Posterior vena cava (tissue), 2 donors: ENCODE measurements at places on chromosomes 11 and 22.

DNA sequence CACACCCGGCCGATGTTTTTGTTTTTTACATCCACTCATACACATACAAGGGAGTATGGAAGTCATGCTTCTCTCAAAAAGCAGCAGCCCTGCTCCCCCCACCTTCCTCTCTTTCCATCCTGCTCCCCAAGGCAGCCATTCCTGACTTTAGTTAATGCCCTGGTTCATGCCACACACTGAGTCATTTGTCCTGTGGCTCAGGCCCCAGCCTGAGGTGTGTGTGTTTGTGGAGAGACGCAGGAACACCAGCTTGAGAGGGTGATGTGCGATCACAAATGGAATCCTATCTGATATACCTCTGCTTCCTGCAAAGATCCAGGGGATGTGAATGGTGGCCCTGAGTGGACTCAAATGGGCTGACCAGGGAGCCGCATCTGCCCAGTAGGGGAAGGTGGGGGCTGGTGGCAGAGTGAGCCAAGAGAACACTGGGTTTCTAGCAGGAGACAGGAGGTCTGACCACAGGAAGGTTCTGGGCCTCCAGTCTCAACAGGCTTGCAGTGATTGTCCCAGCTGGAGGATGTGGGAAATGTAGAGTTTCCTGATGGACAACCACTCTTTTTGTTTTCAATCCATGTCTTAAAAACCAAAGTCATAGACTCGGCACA, 86.7 kb downstream of the OSBP2 start:
- no peak for DNase-seq

- no peak for DNase-seq
These were observed 438.2 kb downstream of the BUD13 start for GRCh38 chr11:116334596-116334995.

GRCh38 chr11:113365895-113366294, 21.7 kb upstream of the ANKK1 start:
- no peak for DNase-seq

- DNase-seq = no peak
These were observed 139.5 kb upstream of the CADM1 start for GRCh38 chr11:115643549-115644270.

- no peak for DNase-seq
These were observed 13.2 kb downstream of the NAA40 start for GRCh38 chr11:63951779-63952536.

DNA sequence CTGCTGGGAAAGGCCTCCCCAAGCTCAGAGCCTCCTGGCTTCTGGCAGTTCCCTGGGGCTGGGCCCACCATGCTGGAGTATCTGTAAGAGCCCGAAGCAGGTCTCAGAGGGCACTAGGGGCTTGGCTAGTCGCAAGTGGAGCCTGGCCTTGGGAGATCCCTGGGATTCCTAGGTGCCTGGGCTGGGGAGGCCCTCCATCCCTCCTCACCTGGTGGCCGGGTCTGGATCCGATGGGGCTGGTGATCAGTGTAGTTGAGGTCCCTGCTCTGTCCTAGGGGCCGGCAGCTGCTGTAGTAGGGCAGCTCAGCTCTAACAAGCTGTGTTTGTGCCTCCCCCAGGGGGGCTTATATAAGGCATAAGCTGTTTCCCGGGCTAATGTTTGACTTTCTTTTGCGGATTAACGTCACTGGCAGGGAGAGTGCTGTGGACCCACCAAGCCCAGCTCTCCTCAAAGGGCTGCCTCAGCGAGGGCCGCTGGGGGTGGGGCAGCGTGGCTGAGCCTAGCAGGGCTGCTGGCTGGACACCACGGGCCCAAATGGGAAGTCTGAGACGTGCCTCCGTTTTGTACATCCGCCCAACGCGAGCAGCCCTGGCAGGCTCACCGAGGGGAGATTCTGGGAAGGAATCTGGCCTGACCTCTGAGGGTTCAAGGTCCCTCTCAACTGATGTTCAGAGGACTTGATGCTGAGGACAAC, at the start of gene SLC22A8:
Gene SLC22A8, minus strand, starts transcription at position 321 of the 695 bp plus-strand sequence. CDS start 883 bp downstream, outside the sequence.
- DNase-seq = no peak

- DNase-seq = no peak
These were observed 161.1 kb upstream of the ANO5 start for GRCh38 chr11:22031791-22032190.

DNA sequence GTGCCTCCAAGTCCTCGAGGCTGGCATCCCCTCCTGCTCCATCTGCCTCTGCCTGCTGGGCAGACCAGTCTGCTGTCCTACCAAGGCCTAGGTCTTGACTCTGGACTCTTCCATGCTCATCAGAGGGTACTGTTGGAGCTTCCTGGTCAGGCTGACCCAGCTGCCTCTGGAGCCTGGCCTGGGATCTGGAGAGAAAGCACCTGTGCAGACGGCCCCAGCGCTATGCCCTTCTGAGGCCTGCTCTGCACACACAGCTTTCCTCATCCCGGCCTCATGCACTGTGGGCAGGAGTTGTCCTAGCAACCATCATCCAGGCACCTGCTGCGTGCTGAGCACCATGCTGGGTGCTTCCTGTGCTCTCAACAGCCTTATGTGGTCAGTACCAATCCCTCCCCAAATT, 70.8 kb downstream of the CDKN1C start:
- peak; percentile 58 for DNase-seq

- DNase-seq = no peak
These were observed 2.5 kb upstream of the ZBED4 start for GRCh38 chr22:49850959-49851802.

- DNase-seq = no peak
These were observed 99.6 kb downstream of the FAM168A start for GRCh38 chr11:73498343-73498742.

- no peak for DNase-seq
These were observed 11.8 kb downstream of the TIGD3 start for GRCh38 chr11:65366340-65366773.

DNA sequence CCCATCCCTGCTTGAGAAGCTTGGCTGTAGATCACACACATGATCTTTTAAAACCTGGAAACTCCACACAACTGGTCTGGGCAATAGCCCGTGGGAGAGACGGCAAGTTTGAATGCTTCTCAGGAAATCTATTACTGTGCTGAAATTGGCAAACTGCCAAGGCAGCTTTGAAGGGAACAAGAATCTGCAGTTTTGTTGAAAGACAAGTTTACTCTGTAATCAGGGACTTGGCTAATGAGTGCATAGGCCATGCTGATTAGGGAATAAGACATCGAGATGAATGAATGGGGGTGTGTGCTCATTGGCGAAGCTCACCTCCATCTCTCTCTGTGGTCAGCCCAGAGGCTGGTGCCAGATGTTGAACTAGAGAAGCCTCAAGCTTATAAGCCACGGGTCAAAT, 218.8 kb downstream of the HIPK3 start:
- DNase-seq = no peak

- no peak for DNase-seq
These were observed 34.8 kb upstream of the PSMA1 start for GRCh38 chr11:14554959-14555358.

GRCh38 chr11:1232883-1233321, 10.0 kb downstream of the MUC5B start:
- peak; percentile 75 for DNase-seq

DNA sequence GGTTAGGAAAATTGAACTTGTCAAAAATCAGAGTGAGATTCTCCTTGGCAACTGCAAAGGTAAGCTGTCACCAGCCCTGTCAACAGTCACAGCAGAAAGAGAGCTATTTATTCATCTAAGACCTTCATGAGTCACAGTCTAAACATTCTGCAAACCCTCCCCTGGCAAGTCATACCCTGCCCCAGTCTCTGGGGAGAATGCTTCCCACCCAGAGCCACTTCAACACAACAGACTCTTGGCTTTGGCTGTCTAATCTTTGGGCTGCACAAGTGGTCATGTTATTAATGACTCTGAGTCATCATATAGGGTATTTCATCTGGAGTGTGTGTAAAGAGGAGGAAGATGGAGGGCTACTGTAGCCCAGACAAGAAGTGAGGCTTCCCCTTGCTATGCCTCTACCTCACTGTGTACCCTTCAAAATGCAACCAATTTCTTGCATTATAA, 153.4 kb downstream of the CCDC34 start:
- DNase-seq = peak; percentile 78

DNA sequence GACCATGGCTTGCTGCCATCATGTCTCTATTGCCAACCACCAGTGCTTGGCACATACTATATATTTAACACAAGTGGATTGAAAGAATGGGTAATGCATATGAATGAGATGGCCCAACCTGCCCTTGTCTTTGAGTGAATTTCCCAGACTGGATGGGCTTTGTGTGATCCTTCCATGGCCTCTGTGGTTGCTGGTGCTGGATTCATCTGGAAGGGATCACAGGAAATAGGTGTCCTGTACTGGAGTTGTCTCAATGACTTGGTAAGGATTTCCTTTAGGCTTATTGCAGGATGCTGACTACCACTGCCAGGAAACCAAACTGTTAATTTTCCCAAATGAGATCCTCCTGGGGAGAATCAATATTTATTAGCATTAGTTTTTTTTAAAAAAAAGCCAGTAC, 328.6 kb downstream of the TMEM135 start:
- no peak for DNase-seq

DNA sequence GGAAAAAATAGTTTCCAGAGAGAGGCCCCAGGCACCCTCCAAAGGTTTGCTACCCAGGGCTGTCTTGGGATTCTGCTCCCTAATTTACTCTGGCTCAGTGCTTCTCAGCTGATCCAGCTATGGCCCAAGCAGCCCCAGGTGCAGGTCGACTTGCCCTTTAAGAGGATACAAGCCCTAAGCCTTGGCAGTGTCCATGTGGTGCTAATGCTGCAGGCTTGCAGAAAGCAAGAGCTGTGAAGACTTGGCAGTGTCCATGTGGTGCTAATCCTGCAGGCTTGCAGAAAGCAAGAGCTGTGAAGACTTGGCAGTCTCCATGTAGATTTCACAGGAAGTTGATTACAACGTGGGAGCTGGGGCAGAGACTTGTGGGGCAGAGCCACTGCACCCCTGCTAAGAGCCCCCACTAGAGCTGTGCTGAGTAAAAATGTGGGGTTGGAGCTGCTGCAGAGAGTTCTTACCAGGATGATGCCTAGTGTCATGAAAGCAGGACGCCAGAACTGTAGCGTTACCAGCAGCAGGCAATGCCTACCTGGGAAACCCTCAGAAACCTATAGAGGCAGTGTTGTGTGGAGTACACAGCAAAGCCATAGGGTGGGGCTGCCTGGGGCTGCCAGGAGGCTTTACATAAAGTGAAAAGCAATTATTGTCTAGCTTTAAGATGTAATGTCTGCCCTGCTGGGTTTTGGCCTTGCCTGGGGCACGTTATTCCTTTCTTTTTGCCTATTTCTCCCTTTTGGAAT, 16.1 kb upstream of the OR52K1 start:
- no peak for DNase-seq

GRCh38 chr11:117073539-117073938, 24.7 kb downstream of the SIK3 start:
- no peak for DNase-seq

DNA sequence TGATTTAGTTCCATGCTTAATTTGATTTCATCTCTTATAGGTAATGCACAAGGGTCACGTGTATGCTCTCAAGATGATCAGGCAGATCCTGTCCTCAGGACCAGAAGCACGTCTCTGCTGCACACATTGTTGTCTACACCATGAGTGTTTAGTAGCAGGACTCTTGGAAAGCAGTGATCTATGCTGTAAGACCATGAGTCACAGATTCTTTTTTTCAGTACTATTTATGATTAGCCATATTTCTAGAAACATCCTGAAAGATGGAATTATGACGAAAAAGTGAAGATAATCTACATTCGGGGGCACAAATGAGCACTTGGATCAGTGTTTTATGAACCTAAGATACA, 29.6 kb downstream of the ZBED4 start:
- no peak for DNase-seq

DNA sequence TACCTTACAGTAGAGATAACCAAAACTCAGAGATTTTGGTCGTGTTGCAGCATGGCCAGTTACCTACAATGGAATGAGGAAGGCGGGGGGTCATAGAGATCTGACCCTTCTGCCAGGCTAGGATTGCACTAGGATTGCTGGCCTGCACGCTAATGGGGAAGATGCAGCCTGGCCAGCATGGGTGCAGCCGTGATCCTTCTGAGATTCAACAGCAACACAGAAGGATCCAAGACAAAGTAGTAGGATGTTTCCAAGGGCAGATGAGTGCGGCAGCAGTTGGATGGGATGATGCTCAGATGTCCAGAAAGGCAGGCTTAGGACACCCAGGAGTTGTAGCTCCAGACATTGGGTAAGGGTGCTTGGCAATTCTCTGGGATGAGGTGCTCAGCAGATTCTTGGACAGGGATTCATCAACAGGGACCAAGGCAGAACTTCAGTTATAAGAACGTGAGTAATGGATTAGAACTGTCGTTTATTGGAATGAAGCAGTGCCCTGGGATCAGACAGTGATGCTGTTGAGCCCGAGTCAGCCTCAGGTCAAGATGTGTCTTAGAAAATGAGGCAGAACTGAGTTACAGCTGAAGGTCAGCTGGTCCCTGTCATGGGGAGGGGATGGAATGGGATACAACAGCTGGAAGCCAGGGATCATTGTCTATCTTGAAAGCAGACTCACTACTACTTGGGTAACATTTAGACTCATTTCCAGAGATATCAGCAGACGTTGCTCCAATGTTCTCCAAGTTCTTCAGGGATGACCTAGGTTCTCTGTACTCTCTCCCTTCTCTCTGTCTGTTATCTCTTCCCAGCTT, 71.0 kb downstream of the PARVA start:
- DNase-seq = no peak

- no peak for DNase-seq
These were observed 23.0 kb downstream of the CRKL start for GRCh38 chr22:20940186-20940651.

DNA sequence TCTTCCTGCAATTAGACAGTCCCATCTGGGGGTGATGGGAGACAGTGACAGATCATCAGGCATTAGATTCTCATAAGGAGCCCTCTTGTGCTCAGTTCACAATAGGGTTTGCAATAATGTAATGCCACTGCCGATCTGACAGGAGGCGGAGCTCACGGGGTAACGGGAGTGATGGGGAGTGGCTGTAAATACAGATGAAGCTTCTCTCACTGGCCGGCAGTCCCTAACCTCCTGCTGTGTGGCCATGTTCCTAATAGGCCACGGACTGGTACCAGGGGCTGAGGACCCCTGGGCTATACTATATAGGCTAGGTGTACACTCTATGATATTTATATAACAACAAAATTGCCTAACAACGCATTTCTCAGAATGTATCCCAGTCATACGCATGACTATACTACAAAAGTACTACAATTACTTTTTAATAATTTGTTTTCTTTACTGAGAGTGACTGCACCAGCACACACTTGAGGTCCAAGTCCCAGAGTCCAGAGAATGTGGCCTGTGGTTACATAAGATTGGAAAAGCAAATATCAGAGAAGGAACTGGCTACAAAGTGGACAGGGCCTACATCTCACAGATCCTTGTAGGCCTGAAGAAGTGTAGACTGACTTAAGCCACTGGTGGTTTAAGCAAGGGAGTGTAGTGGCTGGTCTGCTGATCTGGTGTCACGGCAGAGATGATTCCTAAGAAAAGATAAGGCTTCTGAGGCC, 200.0 kb downstream of the LARGE1 start:
- no peak for DNase-seq

GRCh38 chr11:56271092-56271491, 2.9 kb upstream of the OR5T1 start:
- DNase-seq = no peak
